Vagina (tissue), 2 donors: ENCODE measurements at places on chromosomes 16 and 17. TPM values are rescaled to one million over a fixed set of nuclear protein-coding genes. Genes with fewer than 3 reads are reported as not detected.

Gene CES3
- total RNA-seq = 0.98 TPM

Gene FSCN2
- total RNA-seq = 6.6 TPM

Gene IL17C
- total RNA-seq = not detected

Gene WSCD1
- total RNA-seq = 2.0 TPM

Gene NDEL1
- total RNA-seq = 66.5 TPM

Gene FOXC2
- 2.7 TPM for total RNA-seq

Gene SLC25A10
- total RNA-seq = 2.9 TPM

Gene SCGB1C2
- total RNA-seq = not detected

Gene PRAC1
- 9.6 TPM for total RNA-seq

Gene PDIA2
- not detected for total RNA-seq

Gene DNAH9
- total RNA-seq = not detected

Gene CACNA1H
- 10.8 TPM for total RNA-seq

Gene RPS6KB1
- 96.7 TPM for total RNA-seq

Gene KRTAP4-4
- total RNA-seq = not detected

Gene SYNGR3
- 8.3 TPM for total RNA-seq

Gene ENPP7
- total RNA-seq = not detected

Gene DNAH3
- 0.25 TPM for total RNA-seq

Gene CLEC3A
- not detected for total RNA-seq

Gene FN3K
- total RNA-seq = 5.9 TPM

Gene LITAFD
- not detected for total RNA-seq

Gene KRTAP4-3
- total RNA-seq = not detected

Gene RNF112
- 1.5 TPM for total RNA-seq

Gene PITPNM3
- total RNA-seq = 8.6 TPM

Gene SPN
- total RNA-seq = 7.4 TPM

Gene TRIM65
- total RNA-seq = 59.9 TPM

Gene ATP2A1
- not detected for total RNA-seq

Gene DBF4B
- 4.7 TPM for total RNA-seq

Gene NHLRC4
- total RNA-seq = 0.74 TPM

Gene UBB
- 625 TPM for total RNA-seq

Gene CCL16
- total RNA-seq = not detected

Gene TBC1D26
- 4.2 TPM for total RNA-seq

Gene C17orf107
- 1.7 TPM for total RNA-seq

Gene HEXIM1
- 27.5 TPM for total RNA-seq

Gene EXOSC6
- total RNA-seq = 19.2 TPM

Gene NPIPB9
- total RNA-seq = not detected

Gene HSD17B1
- 2.0 TPM for total RNA-seq

Gene TP53TG3F
- total RNA-seq = not detected

Gene NATD1
- 4.2 TPM for total RNA-seq

Gene TNS4
- total RNA-seq = 296 TPM

Gene CCL2
- total RNA-seq = 15.2 TPM

Gene TMEM238L
- 1.2 TPM for total RNA-seq

Gene SMIM36
- not detected for total RNA-seq

Gene ZNF263
- total RNA-seq = 29.7 TPM

Gene ALOX12
- 16.0 TPM for total RNA-seq
